Choroid plexus epithelial cell (primary cell): ENCODE measurements at places on chromosomes 7 and 10.

DNA sequence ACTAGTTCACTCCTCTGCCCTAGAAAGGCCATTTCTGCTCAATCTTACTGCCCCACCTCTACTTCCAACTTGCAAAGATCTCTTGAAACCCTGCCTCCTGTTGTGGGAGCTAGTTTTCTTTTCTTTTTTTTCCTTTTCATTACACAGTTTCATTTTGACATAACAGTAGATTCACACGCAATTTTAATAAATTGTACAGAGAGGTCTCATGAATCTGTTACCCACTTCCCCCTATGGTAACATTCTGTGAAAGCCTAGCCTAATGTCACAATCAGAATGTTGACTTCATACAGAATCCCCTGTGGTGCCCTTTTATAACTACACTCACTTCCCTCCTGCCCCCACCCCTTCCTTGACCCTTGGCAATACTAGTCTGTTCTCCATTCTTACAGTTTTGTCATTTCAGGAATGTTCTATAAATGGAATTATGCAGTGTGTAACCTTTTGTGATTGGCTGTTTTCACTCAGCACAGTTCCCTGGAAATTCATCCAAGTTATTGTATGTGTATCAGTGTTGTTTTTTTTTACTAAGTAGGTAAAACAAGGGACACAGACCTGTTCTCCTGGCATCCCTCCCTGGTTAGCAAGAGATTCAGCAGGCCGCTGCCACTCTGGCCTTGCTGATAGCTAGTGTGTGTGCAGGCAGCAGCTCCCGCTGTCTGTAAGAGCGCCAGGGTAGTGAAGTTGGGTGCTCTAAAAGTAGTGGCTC is 21.5 kb downstream of the CHST3 start:
- DNase-seq = peak; percentile 95

DNA sequence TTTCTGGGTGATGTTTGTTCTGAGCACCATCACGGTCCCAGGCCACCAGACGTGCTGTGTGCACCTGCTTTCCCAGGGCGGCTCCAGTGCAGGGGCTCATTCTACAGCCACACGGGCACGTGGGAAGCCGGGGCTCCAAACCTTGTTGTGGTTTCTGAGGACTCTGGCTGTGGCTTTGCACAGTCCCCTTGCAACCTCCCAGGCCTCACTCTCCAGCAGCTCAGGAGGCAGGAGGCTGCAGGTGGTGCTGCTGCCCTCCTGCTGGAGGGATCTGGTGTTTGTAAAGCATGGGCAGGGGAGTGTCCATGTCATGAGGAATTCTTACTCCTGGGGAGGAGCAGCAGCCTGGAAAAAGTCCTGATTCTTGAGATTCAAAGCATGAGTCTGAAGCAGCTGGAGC is 54.3 kb downstream of the INSYN2A start:
- no peak for DNase-seq

DNA sequence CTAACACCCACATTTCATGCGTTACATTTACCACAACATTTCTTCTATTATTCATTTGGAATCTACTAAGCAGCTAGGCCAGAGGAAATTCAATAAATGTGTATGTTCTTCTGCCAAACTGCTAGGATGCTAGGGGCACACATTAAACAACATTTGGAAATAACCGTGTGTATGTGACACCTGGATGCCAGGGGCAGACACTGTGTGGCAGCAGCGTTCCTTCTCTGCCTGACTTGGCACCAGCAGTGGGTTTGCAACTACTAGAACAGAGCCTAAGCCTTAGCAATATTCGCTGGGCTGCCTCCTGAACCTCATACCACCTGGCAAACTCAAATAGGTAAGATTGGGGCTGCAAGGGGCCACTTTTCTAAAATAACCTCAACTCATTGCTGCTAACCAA is 182.1 kb downstream of the CHCHD3 start:
- DNase-seq = peak; percentile 20

- DNase-seq = peak; percentile 98
Observed at GRCh38 chr10:68871731-68872342, 29.3 kb upstream of the DDX50 start.

- DNase-seq = no peak
Observed at GRCh38 chr10:11730779-11731178, 11.4 kb upstream of the ECHDC3 start.

DNA sequence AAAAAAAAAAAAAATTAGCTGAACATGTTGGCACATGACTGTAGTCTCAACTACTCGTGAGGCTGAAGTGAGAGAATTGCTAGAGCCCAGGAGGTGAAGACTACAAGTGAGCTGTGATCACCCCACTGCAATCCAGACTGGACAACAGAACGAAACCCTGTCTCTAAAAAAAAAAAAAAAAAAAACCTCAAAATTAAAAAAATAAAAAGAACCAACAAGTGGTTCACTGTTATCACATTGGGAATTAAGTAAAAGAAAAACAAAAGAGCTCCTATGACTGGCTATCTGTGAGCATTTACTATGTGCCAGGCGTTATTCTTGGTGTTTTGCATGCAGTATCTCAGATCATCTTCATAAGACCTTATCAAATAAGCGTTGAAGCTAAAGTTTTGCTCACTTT is 66.0 kb downstream of the ANLN start:
- DNase-seq = no peak

DNA sequence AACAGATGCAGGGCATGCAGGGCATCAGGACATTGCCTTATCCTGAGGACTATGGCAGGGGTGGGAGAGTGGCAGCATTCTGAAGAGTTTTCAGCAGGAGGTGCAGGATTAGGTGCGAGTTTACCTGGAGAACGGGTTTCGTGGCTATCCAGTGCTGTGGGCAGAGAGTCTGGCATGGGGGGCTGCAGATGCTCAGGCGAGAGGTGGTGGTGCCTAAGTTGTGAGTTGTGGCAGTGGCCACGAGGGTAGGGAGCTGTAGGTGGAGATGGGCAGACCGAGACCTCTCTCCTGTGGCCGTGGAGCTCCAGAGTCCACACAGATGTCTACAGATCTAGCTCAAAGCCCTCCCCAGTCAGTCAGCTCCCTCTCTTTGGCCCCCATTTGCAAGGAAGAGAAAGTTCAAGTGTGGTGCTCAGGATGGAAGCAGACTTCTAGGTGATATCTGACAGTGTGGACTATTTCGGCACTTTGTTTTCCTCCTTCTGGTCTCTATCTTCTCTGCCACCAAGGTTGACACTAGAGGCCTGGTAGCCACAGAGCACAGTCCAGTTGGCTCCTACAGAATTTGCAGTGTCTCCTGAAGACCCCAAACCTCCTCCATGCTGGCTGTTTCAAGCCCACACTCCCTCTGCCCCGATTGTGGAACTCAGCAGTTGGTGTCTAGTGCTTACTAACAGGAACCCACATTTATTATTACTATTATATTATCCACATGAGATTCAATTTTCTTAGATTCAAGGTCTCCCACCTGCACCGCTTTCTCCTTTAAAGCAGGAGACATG is 955.7 kb upstream of the ZNF722 start:
- DNase-seq = no peak

DNA sequence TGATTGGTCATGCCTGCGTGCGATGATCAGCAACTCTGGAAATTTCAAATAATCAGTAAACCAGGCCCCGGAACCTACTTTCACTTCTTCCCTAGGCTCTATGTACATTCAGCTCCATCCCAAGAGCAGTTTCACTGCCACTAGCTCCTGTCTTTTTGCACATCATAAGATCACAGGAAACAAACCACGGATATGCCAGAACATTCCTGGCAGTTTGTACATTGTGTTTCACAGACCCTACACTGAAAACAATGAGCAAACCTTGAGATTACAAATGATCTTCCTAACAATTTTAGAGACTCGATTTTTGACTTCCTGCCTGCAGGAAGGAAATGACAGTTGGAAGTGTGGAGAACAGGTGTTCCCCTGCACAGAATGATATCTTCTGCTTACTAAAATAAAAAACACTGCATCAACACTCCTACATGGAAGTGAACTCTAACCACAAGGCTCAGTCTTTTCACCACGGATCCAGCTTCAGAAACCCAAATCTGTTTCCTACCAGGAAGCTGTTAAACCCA is 7.6 kb upstream of the TMEM236 start:
- DNase-seq = peak; percentile 47

GRCh38 chr10:102493771-102494170 is 8.7 kb downstream of the ACTR1A start:
- no peak for DNase-seq

- DNase-seq = no peak
Observed at GRCh38 chr7:46220066-46220630, 299.1 kb upstream of the IGFBP3 start.

DNA sequence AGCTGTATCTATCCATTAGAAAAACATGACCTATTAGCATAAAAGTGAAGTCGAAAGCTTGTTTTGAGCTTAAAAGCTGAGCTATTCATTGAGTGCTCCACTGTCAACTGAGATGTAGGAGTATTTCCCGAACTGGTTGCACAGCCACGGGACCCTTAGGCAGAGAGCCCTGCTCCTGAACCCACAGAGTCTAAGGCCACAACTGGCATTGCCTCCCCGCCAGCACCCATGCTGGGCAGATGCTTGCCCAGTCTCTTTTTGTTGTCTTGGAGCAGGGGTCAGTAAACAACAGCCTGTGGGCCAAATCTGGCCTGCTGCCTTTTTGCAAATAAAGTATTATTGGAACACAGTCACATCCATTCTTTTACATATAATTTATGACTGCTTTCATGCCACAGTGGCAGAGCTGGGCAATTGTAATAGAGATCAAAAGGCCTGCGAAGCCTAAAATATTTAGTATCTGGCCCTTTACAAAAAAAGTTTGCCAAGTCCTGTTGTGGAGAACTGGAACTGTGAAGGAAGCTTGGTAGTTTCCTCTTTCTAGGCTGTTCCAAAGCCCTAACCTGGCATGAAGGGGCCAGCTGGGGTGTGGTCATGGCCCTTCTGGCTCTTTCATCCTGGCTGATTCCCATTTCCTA is 58.4 kb upstream of the WAPL start:
- no peak for DNase-seq
